AG04449 (cell line): ENCODE measurements at places on chromosomes 2 and 18.

DNA sequence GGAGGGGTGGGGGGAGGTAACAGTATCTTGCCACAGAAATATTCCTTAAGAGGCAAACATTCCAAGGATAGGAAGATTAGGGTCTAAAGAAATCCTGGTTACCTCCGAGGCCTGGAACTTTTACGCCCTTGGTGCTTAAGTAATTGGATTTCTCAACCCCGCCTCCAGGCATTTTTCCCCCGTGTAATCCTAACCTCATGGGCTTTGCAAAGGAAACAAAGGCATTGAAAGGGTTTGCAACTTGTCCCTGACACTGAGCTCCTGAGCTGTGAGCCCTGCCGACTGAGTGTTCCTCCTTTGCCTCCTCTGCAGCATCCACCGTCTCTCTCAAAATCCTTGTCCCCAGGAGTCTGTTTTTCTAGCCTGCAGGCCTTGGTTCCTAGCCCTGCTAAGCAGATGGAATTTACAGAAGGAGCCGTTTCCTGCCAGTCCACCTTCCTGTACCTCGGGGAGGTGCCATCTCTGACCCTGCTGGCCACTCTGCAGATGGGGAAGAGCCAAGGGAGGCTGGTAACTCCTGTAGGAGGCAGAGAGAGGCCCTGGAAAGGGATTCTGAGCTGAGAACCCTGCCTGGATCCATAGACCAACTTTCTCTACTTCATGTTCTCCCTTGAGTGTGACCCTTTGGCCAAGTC lies 24.2 kb downstream of the TET3 start:
- DNase-seq, result no peak

- peak; percentile 72 for DNase-seq
Measured at GRCh38 chr2:106030287-106031268, 163.5 kb downstream of the UXS1 start.

- DNase-seq, result no peak
Measured at GRCh38 chr2:168167511-168168263, 79.7 kb downstream of the STK39 start.

DNA sequence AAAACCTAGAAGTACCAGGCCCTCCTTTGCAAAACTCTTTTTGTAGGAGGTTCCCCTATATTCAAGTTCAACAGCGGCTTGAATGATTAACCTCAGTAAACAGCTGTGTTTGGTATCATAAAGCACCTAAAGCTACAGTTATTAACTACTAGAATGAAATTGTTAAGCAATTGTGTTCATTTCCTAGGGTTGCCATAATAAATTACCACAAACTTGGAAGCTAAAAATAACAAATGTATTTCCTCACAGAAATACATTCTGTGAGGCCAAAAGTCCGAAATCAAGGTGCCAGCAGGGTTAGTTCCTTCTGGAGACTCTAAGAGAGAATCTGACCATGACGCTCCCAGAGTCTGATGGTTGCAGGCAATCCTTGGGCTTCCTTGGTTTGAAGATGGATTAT lies 202.1 kb upstream of the ACVR2A start:
- DNase-seq, result no peak

- no peak for DNase-seq
Measured at GRCh38 chr2:60992985-60993392, 24.5 kb upstream of the PEX13 start.
